NCI-H82 (cell line): ENCODE measurements at places on chromosomes 3 and 15.
A peak's percentile ranks its signal among the peaks of the same experiment; 100 is the strongest.

GRCh38 chr3:51937611-51938450 is 3.9 kb downstream of the RRP9 start:
- DNase-seq: no peak

DNA sequence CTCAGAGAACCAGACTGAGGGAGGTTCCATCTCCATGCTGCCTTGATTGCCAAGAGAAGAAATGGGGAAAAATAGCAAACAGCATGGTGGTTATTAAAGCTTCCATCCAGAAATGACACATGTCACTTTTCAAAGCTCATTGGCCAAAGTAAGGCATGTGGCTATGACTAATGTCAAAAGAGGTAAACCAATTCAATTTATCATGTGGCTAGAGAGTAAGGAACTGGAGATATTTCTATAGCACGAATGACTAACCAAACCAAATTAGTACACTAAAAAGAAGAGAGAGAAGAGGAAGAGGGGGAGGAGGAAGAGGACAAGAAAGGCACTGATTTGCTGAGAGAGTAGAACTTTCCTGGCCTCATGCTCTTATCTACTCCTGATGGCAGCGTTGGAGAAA is 115.2 kb upstream of the SLC6A11 start:
- no peak for DNase-seq

DNA sequence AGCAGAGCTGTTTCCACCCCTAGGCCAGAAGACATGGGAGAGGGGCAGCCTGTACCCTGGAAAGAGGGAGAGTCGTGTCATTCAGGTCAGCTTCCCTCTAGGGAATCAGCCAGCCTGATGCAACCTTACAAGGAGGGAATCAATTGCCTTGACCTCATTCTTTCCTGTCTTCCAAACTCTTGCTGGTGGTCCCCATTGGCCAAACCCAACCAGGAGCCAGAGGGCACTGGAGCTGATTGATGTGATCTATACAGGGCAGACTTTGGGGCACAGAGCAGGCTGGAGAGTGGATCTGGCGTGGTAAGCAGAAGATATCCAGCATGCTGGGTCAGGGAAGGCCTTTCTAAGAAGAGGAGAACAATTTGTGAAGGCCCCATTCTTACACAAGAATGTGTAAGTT is 19.1 kb upstream of the MAGEF1 start:
- DNase-seq: no peak

DNA sequence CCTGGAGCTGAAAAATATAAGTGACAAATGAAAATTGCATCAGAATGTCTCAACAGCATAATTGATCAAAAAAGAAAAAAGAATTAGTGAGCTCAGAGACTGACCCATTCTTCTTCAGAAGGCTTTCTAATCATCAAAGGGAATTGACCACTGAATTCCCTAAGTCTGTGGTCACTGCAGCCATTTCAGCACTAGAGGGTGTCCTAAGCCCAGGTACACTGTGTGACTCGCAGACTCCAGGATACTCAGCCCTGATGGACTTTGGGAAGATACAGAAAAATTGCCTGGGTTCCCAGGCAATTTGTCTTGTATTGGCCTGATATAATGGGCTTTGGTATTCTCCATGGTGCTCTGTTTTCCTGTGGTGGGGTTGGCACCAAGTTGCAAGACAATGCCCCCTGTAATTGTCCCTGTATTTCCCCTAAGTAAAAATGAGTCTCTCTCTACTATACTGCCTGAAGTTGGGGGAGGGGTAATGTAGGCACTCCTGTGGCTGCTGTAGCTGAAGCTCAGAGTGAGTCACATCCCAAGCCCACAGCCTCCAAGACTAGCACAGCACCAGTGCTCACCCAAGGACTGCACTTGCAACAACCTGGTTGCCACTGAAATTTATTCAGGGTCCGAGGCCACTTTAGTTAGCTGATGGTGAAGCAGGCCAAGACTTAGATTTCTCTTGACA is 256.0 kb upstream of the STAC start:
- DNase-seq: peak; percentile 72

GRCh38 chr15:74322558-74323180 is 44.8 kb downstream of the CYP11A1 start:
- peak; percentile 89 for DNase-seq

- DNase-seq: no peak
Measured at GRCh38 chr3:13710251-13710650, 161.3 kb downstream of the FBLN2 start.

DNA sequence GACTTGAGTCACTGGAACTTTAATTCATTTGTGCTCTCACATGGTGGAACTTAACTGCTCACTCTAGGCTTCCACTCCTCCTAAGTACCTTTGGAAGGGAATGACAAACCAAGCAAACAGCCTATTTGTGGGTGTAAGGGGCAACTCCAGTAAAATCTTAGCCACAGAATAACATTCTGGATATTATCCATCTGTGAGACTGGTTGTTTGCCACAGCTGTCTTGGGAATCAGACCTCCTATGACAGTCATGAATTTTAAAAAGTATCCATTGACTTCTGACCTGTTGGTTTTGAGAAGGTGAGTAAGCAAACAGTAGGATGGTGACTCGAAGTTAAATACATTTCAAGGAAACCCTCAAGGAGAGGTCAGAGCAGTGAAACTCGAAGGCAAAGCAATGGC is 147.3 kb upstream of the CDIN1 start:
- no peak for DNase-seq

DNA sequence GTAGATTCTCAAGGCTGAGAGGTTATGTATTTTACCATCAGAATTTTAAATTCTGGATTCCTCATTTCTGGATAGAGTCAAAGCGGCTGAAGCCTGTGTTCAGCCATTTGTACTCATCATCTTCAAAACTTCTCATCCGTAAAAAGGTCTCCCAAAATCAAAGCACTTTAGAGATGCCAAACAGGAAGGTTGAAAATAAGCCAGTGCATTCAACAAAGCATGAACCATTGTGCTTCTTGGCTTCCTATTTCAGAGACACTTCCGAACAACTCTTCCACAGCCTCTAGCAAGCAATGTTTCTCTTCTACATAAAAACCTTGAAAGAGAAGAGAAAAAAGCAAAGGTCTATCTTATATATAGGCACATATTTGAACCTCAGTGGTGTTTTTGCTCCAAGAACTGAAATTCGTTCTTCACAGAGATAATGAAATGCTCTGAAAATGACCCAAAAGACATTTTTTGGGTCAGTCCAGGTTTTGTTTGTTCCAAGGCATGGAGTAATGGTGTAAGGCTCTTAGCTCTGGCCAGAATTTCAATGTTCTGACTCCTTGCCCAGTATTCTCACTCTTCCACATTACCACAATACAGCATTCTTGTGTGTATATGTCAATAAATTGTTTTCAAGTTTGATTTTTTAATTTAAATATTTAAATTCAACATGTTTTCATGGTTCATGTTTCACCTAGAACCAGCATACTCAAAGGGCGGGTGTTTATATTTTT is 163.1 kb downstream of the STAC start:
- no peak for DNase-seq

DNA sequence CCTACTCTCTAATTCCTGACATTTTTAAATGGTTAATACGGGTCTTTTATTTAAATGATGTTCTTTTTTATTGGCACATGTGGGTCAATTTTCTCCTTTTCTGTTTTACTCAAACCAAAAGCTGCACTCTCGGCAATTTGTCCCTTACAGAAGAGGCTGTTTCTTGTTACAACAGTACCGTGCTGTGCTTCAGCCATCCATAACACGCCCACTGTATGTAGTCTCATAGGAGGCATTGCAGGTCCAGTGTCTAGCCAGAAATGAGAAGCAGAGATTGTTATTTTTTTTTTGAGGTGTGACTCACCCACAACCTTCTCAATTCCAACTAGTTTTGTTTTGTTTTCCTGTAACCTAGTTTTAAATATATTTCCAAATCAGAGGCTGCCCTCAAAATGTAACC is 164.6 kb downstream of the GMNC start:
- DNase-seq: no peak

DNA sequence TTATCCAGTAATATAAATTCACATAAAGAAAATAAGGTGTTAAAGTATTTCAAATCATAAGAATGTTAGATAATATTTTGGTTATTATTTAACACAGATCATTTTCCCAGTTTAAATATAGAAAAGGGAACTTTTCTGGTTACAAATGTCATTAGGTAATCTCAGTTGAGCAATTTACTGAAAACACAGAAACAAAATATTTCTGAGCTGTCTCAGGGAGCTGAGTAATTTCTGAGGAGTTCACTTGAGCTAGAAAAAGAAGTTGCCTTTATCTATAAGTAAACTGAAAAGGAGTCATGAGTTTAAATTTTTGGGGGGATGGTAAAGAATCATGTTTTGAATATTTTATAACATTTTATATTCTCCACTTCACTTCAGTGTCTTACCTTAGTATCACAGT is 855.4 kb upstream of the ARPP21 start:
- no peak for DNase-seq

GRCh38 chr3:153601374-153601853 is 439.4 kb downstream of the RAP2B start:
- no peak for DNase-seq

GRCh38 chr3:177530908-177531307 is 333.6 kb upstream of the TBL1XR1 start:
- peak; percentile 79 for DNase-seq

GRCh38 chr15:83108266-83109219 is 1.1 kb downstream of the TM6SF1 start:
- DNase-seq: peak; percentile 49

GRCh38 chr15:61712129-61712759 is 348.0 kb downstream of the VPS13C start:
- DNase-seq: no peak

GRCh38 chr3:78845605-78846004 is 922.2 kb downstream of the ROBO1 start:
- DNase-seq: no peak

DNA sequence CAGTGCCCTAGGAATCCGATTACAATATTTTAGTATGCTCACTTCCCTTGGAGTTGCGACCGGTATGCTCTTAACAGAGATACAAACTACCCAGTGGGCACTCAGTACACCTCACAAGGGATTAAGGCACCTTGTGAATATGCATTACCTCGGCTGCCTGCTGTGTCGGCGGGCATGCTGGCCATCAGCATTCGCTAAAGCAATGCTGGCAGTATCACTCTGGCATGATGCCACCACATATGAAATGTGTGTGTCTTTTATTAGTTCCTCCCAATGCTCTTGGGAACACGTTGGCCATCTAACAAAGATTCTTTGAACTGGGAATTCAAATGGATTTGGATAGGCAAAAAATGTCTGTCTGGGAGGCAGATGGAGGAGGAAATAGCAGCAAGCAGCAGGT is 67.4 kb upstream of the FOXB1 start:
- DNase-seq: no peak

GRCh38 chr3:142226474-142226873 is 1.1 kb upstream of the GK5 start:
- peak; percentile 39 for DNase-seq

DNA sequence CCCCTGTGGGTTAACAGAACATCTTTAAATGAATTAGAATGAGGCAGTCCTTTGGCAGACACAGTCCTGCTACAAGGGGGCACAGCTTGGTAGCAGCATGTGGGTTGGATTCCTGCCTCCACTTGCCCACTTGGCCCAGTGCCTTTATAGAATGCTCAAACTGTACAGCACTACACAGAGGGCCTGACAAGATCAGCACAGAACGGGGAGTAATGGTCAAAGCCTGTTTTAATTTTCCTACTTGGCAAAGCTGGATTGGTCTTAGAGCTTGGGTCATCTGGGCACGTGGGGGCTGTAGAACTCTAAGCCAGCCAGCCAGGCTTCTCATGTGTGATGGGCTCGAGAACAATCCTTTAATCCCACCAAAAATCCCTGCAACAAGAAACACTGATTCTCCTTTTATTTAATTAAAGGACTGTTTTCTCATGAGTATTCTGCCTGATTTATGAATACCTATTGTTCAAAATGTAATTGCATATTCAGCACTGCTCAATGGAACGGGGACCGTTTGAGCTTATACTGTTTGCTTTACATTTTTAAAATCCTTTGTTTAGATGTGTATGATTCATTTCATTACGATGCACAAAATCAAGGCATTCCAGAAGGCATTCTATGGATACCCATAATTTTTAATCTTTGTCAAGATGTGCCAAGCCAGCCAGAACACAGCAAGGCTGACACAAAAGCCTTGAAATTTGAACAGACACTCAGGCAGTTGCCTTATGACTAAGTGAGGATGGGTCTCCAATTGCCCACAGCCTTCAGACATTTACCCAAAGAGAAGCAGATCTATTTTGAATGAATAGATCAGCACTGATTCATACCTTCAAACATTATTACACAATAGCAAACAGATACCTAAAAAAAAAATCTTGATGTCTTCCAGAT is 249.3 kb upstream of the TGFBR2 start:
- DNase-seq: peak; percentile 1

DNA sequence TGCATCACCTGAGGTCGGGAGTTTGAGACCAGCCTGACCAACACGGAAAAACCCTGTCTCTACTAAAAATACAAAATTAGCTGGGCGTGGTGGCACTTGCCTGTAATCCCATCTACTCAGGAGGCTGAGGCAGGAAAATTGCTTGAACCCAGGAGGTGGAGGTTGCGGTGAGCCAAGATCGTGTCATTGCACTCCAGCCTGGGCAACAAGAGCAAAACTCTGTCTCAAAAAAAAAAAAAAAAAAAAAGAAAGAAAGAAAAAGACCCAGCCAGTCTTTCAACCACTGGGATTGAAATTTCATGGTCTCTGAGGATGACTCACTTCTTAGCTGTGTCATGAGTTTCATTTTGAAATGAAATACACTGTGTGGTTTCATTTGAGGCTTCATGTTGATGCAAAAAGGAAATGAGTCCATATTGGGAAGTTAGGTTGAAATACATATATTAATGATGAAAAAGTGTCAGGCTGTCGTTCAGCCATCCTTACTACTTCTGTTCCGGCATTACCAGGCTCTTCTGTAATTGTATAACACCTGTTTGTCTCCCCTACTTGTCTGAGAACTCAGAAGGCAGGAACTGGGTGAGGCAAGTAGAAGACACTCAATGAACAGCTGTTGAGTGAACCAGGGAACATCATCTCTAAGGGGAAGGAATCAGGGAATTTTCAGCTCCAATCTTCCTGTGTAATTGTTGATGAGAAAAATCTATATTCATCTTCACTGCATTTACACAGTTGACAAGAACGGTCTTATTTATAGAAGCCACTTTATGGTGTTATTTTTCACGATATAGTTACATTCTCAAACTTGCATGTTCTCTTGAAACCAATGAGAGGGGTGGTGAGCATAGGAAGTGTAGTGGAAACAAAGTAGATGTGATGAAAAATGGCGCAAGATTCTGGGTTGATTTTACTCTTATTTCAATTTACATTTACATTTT is 87.4 kb downstream of the NFKBIZ start:
- no peak for DNase-seq

- peak; percentile 17 for DNase-seq
Measured at GRCh38 chr3:9782770-9783169, 9.5 kb downstream of the TADA3 start.

DNA sequence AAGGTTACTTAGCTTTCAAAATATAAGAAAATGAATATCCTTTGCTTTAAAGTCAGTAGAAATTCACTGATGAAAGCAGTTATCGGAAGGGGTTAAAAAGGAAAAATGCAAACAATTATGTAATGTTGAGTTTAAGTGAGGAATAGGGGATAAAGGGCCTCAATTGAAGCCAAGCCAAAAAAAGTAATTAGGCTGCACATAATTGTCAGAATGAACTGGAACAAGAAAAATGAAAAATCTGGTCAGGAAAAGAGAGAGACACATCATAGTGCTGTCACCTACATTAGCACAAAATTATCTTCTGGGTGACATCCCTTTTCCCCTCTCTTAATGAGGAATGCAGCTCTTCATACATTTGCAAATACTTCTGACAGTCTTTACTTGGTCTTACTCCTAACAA is 48.8 kb upstream of the PIK3R4 start:
- no peak for DNase-seq

GRCh38 chr3:182726258-182727142 is 66.8 kb upstream of the ATP11B start:
- DNase-seq: no peak
